NCI-H1048 (cell line): ENCODE measurements at places on chromosomes 7 and 10.
A peak's percentile ranks its signal among the peaks of the same experiment; 100 is the strongest.

DNA sequence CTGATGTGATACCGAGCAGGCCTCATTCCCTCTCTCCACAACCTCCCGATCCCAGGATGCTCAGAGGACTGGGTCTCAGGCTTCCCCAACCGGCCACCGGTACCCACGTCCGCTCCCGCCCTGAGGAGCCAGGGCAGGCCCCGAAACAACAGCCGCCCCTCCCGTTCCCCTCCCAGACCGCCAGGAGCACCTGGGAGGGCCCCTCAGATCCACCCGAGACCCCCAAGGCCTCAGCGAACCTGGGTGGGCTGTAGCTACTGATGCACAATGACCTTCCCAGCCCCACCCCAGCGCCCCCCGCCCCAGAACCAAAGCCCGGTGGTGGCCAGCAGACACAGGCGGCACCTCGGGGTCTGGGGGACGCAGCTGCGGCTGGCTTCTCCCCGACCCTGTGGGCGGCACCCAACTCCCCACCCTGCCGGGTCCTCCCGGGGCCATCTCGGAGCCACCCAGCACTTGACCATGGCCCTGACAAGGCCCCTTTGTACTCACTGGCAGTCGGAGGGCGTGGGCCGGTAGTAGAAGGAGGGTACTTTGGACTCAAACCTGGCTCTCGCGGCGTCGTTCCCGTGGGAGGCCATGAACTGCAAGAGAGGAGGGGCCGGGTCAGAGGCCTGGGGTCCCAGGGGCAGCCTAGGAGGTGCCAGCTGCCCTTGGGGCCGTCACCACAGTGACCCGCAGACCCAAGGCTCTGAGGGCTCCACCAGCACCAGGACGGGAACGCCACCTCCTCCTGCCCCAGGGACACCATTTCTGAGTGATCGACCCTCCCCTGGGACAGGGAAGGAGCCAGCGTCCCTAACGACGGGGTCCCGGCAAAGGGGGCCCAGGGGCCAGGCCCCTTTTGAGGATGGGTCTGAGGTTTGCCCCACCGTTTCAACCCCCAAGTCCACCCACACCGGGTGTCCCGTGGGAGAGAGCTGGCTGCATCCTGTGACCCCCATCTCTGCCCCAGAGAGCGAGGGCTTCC is 28.1 kb downstream of the ADAP1 start:
- no peak for DNase-seq

- DNase-seq: no peak
These were observed 196.9 kb downstream of the GRID1 start for GRCh38 chr10:86169506-86170254.

DNA sequence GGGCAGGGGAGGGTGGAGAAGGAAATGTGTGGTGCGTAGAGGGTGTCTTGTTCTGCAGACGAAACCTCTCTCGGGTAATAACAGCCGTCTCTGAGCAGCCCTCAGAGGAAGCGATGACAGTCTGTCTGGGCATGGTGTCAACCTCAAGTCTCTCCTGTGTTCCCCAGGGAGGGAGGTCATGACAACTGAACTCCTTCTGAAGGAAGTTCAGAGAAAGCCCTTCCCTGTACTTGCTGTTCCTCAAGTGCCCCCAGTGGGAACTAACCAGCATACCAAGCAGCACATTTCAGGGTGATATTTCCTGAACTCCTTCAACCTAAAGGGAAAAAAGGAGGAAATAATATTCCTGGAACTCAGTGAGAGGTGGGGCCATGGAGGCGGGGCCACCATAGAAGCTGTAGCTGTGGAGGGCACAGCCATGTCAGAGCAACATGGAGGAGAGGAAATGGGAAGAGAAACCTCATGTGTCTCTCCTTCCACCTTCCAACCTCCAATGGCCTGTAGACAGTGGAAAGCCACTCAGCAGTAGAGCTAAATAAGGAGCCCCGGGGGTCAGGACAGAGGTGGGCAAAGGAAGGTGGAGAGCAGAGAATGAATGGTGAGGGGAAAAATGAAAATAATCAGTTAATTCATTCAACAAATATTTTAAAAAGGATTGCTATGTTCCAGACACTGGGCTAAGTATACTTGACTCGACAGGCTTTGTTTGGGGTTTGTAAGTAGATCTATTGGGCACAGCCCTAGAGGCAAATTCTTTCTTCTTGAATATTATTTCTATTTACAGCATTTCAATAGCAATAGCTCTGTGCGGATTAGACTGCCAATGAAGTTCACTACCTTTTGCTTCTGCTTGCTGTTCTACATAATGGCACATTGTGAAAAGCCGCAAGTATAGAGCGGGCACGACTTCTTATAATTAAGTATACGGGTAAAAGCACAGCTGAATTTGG is 61.0 kb upstream of the AOAH start:
- DNase-seq: peak; percentile 22

DNA sequence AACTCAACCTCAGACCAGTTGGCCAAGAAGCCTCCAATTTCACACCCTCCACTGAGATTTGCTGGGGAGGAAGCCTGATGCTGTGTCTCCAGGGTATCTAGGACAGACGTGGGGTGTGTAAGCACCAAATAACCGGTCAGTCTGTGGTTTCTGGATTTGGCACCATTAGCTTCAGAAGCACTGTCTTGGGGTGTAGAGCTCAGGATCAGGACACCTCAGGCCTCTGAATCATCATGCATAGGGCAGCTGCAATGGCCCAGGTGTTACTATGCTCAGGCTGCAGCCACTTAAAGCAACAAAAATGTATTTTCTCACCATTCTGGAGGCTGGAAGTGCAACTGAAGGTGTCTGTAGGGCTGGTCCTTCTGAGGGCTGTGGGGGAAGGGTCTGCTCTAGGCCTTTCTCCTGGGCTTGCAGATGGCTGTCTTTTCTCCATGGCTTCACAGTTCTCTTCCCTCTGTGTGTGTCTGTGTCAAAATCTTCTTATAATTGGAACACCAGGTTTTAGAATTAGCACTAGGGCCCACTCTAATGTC is 73.4 kb upstream of the SEPHS1 start:
- DNase-seq: no peak

GRCh38 chr10:68560186-68560942 is at the start of gene TET1:
Gene TET1 (plus strand): TSS chr10:68560337. CDS start chr10:68572339, 12,002 bp downstream.
- no peak for DNase-seq

DNA sequence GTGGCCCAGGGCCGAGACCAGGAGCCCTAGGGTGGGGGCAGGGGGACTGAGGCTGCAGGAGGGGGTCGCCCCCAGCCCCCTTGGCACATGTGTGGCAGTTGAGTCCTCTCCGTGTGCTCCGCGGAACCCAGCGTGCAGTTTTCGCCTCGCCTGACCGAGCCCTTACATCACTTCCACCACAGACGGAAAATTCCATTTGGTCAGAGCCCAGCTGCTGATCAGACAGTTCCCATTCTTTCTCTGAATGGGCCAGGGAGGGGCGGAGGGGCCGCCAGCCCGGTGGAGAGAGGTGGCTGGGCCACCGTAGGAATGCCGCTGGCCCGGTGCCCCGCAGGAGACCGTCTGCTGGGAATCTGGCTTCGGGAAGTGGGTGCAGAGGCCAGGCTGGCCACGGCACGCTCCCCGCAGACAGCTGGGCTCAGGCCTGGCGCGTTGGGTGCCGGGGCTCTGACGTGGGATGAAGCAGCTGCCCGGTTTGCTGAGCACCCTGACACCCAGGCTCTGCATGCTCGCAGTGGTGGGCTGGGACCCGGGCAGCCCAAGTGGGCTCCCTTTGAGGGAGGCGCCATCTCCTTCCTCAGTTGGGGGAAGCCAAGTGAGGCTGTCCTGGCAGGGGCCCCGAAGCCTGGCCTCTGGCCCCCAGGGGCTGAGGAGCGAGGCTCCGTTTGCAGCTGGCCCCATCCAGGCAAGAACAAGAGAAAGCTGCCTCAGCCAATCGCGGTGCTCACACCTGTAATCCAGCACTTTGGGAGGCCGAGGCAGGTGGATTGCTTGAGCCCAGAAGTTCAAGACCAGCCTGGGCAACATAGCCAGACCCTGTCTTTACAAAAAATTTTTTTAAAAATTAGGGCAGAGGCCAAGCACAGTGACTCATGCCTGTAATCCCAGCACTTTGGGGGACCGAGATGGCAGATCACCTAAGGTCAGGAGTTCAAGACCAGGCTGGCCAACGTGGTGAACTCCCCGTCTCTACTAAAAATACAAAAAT is 9.9 kb downstream of the TTYH3 start:
- no peak for DNase-seq

- no peak for DNase-seq
These were observed 361.0 kb upstream of the FZD8 start for GRCh38 chr10:36003031-36003600.

GRCh38 chr10:91103384-91104192 is 116.9 kb upstream of the PCGF5 start:
- DNase-seq: no peak

DNA sequence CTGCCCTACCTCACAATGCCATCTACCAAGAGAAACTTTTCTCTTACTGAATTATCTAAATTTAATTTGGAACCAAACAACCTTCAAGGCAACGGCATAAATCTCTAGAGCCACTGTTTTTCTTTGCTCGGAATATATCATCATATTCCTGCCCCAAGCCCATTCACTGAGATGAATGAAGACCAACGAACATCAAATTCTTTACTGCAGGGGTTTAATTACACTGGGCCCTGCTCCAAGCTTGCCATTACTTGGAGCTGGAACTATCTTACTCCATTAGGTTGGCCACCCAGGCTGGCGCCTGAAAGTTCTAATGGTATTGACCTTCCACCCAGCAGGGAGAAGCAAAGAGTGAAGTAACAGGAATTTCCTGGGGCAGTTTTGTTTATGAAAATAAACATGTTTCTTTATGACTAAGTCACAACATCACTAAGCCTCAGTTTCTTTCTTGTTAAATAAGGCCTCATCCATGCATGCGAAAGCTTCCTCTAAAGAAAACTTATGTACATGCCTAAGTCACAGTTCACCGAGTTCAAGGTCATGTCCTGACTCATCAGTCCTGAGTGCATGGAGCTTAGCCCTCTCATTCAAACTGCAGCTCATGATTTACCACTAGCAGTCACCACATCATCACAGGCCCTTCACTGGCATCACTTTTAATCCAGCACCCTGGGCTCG is 42.1 kb upstream of the ANAPC16 start:
- DNase-seq: no peak

GRCh38 chr7:81694711-81695110 is 75.1 kb downstream of the HGF start:
- DNase-seq: no peak

- no peak for DNase-seq
These were observed 141.2 kb downstream of the LYZL1 start for GRCh38 chr10:29430101-29430500.

- DNase-seq: no peak
These were observed 36.9 kb upstream of the GNA12 start for GRCh38 chr7:2880874-2881533.

DNA sequence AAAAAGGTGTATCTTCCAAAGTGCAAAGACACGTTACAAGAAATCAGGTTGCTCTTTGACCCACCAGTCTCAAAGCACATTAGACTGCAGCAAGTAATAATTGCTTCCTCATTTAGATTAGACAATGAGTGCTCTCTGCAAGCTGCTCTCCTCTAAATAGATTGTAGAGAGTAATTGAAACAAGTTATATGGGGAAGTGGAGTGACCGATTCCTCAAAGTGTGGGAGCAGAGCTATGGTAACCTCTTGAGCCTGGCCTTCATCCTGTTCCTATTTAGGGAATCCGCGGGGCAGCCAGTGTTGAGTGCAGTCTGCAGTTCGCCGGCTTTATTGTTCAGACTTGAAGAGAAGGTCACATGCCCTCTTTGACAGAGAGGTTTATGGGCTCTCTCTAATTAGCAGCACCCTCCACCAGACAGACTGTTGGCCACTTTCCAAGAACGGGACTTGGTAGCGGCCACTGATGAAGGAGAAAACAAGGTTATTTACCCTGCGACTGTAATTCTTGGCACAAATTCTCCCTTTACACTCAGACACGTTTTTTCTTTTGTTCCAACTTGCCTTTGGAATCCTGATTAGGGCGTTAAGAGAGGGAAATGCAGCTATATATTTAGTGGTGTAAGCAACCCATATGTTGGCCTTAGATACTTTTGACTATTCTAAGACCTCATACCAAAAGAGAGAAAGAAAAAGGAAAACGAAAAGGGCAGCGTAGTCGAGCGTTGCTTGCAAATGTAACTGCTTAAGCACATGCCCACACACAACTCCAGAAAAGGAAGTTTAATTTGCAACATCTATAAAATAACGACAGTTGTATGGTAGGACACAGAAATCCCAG is 107.5 kb downstream of the REEP3 start:
- DNase-seq: peak; percentile 25

GRCh38 chr10:133009218-133009950 is 67.0 kb upstream of the CFAP46 start:
- DNase-seq: no peak

GRCh38 chr7:139598642-139599041 is 75.2 kb downstream of the CLEC2L start:
- DNase-seq: no peak

DNA sequence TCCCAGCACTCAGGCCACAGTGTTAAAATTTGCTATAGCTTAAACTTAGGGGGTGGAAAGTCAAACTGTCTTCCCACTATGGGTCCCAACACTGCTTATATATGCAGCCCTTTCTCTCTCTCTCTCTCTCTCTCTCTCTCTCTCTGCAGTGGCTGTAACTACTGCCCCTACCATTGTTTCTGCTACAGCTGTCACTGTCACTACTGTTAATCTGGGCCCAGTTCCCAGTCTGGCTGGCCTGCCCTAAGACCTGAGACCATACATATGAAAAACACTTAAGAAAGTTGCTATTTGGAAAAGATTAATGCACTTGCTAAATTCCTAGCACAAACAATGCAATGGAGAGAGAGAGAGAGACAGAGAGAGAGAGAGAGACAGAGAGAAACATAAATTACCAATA is 78.6 kb downstream of the THSD7A start:
- no peak for DNase-seq

DNA sequence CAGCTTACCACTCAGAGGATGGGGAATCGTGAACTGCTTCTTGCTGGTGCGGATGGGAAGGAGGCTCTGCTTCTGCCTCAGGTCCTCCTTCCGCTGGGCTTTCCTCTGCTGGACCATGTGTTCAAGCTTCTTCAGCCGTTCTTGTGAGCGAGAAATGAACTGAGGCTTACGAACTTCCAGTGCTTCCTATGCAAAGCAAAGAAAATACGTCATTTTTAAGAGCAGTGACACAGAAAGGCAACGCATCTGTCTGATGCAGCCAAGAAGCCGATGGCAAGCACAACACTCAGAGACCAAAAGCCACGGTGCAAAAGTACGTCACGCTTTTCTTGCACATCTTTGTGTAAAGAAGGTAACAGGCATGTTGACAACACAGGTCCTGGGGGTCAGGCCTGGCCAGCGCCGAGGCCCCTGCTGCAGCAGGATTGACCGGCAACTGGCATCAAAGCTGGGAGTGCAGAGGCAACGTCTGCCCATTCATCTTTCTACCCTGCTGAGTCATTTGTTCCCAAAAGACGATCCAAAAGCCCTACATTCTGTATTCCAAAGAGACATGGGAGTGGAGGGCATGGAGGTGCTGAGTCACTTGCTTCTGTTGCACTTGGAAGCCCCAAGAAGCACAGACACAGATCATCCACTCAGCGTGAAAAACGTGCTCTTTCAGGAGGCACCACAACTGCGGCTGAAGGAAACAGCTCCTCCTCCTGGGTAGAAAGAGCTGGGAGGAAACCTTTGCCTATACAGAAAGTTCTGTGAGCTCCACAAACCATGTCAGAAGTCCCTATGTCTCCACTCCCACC is 71.0 kb upstream of the ADAM12 start:
- no peak for DNase-seq
